ENCODE measurements at places on chromosomes 7 and 10.

GRCh38 chr7:87918740-87919139, 15.3 kb upstream of the ADAM22 start:
- no peak for DNase-seq

- no peak for DNase-seq
These were observed 14.9 kb upstream of the MXI1 start for GRCh38 chr10:110192552-110192951.

DNA sequence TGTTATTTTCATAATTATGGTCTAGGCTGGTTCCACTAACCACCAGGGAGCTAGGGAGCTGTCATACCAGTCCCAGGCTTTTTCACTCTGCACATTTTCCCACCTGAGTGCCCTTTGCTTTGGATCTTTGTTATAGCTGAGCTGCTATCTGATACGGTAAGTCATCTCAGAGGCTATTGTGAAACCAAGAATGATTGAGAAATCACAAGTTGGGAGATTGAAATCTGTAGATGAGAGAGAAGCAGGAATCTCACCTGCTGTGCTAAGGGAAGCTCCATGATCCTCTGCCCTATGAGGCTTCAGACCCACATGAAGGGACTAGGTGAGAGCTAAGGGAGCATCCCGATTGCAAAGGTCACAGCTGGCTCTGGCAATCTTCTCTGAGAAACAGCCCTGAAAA, 307.8 kb downstream of the REEP3 start:
- DNase-seq, result no peak

DNA sequence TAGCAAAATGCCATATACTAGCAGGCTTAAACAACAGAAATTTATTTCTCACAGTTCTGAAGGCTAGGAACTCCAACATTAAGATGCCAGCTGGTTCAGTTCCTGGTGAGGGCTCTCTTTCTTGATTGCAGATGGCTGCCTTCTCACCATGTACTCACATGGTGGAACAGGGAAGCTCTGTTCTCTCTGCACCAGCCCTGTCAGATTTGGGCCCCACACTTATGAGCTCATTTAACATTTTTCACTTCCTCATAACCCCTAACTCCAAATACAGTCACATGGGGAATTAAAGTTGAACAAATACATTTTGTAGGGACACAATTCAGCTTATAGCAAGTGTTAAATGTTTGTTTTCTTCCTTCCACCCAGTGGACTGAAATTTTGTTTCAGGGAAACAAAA, 218.6 kb upstream of the TAC1 start:
- peak; percentile 2 for DNase-seq

DNA sequence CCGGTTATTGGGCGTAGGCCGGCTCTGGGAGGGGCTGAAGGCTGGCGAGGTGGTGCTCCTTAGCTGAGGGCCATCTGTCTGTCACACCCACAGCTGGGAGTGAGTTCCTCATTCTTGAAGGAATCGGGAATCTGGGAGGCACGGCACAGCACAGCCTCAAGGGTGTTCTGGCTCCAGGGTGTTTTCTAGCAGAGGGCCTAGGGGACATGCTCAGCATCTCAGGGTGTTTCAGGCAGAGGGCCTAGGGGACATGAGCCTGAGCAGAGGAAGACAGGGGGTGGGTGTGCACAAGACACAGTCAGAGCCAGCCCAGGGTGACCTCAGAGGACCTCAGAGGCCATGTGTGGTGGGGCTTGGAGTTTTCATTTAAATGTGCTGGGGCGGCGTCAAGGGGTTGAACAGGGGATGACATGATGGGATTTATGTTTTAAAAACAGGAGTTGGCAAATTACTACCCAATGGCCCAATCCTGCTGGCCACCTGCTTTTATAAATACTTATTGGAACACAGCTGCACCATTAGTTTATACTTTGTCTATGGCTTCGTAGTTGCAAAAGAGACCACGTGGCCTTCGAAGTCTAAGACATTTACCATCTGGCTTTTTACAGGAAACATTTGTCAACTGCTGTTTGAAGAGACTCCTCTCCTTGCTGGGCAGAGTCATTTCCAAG, 121.6 kb downstream of the PRKAG2 start:
- no peak for DNase-seq

GRCh38 chr10:44723082-44723481, 188.1 kb upstream of the TMEM72 start:
- no peak for DNase-seq

All from DMS153 (cell line).